HT1080 (cell line): ENCODE measurements at places on chromosomes 12 and 14. TPM values are rescaled to one million over a fixed set of nuclear protein-coding genes. Genes with fewer than 3 reads are reported as not detected.

Gene CHFR
- 24.2 and 24.7 TPM in 2 replicates for total RNA-seq

Gene SP7
- total RNA-seq, result 0.10 TPM in 1 of 2 replicates, not detected in the other

Gene CAPS2
- 1.1 and 3.4 TPM in 2 replicates for total RNA-seq

Gene AVPR1A
- total RNA-seq, result not detected in 2 replicates

Gene TSPAN19
- 0.10 TPM in 1 of 2 replicates, not detected in the other for total RNA-seq

Gene INSM2
- total RNA-seq, result 0.02 TPM in 1 of 2 replicates, not detected in the other

Gene TMEM30B
- total RNA-seq, result not detected in 2 replicates

Gene TPI1
- 1,401 and 1,471 TPM in 2 replicates for total RNA-seq

Gene PAN2
- total RNA-seq, result 10.0 and 16.9 TPM in 2 replicates

Gene FIGNL2
- total RNA-seq, result 0.10 and 0.33 TPM in 2 replicates

Gene KRT82
- total RNA-seq, result not detected in 2 replicates

Gene GPD1
- total RNA-seq, result 0.27 and 0.31 TPM in 2 replicates

Gene SOAT2
- total RNA-seq, result not detected in 2 replicates

Gene SART3
- 171 and 229 TPM in 2 replicates for total RNA-seq

Gene GSC
- total RNA-seq, result 0.14 TPM in 1 of 2 replicates, not detected in the other

Gene OVCH1
- total RNA-seq, result not detected in 2 replicates

Gene KRT6C
- not detected in 2 replicates for total RNA-seq

Gene GPX2
- total RNA-seq, result not detected in 2 replicates

Gene GDF3
- total RNA-seq, result not detected in 2 replicates

Gene SLC48A1
- total RNA-seq, result 11.7 and 13.3 TPM in 2 replicates

Gene KRT72
- not detected in 2 replicates for total RNA-seq

Gene RERG
- total RNA-seq, result not detected in 2 replicates

Gene CACNA1C
- total RNA-seq, result not detected in 2 replicates

Gene NRIP2
- total RNA-seq, result not detected in 2 replicates

Gene BICDL1
- not detected in 2 replicates for total RNA-seq

Gene GPR132
- total RNA-seq, result 0.21 and 0.40 TPM in 2 replicates

Gene PDE6H
- not detected in 2 replicates for total RNA-seq

Gene ZNF605
- 4.4 and 5.5 TPM in 2 replicates for total RNA-seq

Gene CLEC2A
- total RNA-seq, result not detected in 2 replicates
